ENCODE measurements at places on chromosomes 12 and 14.
A peak's percentile ranks its signal among the peaks of the same experiment; 100 is the strongest.

GRCh38 chr12:98955284-98955683 lies 310.2 kb downstream of the APAF1 start:
- peak; percentile 16 for DNase-seq

DNA sequence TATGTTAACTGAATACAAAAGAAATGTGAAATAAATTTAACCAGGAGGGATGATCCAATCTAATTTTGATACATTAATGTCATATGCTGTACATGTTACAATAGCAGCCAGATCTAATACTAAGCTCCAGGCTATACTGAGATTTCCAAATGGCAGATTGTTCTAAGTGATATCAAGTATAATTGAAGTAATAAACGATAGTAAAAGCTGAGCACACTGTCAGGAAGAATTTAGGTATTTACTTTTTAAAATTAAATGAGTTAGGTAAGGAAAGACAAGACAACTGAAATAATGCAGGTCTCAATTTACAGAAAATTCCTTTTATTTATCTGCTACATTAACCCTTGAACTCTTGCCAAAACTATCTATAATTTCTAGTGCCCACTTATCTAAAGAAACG lies 39.9 kb downstream of the INSM2 start:
- no peak for DNase-seq

GRCh38 chr14:78358591-78358990 lies 188.4 kb downstream of the NRXN3 start:
- no peak for DNase-seq

- DNase-seq = no peak
These were observed 73.9 kb downstream of the PRMT8 start for GRCh38 chr12:3564861-3565260.

- peak; percentile 8 for DNase-seq
These were observed 51.8 kb downstream of the GLT1D1 start for GRCh38 chr12:128905003-128905544.

DNA sequence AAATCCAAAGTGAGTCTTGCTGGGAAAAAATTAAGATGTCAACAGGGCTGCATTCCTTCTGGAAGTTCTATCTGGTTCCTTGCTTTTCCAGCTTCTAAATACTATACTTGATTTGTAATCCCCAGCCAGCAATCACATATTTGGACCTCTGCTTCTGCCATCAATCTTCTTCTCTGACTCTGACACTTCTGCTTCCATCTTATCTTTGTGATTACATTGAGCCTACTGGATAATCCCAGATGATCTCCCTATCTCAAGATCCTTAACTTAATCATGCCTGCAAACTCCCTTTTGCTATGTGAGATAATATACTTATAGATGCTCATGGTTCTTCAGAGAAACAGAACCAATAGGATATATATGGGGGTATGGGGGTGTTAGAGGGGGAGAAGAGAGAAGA lies 49.9 kb upstream of the ZDHHC17 start:
- no peak for DNase-seq

- no peak for DNase-seq
These were observed 105.8 kb downstream of the SPTSSA start for GRCh38 chr14:34356264-34356654.

GRCh38 chr14:39266871-39267607 lies 33.3 kb downstream of the MIA2 start:
- peak; percentile 55 for DNase-seq

DNA sequence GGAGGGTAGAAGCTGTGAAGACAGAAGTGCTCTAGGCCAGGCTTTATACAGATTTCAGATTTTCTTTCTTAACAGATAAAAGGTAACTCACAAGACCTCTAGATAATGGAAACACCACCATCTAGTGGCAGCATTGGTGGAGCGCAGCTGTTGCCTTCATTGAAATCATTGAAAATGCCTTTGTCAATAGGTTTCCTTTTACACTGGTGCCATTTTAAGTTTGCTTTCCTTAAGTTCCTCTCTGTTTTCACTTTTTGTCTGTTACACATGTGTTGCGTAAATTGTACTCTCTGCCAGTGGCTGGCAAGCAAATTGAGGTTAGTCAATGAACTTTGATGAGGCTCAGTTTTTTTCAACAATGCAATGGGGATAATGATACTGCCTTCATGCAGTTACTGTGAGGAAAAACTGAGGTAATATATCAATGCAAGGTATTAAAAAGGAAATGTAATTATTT lies 31.1 kb downstream of the ALDH1L2 start:
- peak; percentile 46 for DNase-seq

- DNase-seq = no peak
These were observed 192.8 kb upstream of the AMIGO2 start for GRCh38 chr12:47272412-47273190.

DNA sequence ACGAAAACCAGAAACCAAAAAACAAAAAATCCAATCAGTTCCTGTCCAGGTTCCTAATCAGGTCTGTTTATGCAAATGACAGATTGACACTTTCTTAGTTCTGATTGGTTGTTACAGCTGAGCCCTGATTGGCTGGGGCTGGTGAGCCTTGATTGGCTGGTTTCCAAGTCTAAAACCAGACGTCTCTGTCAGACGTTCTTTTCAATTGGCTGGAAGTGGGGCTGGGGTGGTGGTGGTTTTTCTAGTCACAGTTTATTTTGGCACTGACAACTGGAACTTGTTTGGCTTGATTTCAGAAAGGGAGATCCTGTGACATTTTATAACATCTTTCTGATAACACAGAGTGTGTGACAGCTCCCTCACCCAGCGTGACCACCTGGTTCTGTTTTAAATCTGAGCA lies 36.1 kb upstream of the PRICKLE1 start:
- DNase-seq = no peak
